ENCODE measurements at places on chromosomes 3 and 15. TPM values are rescaled to one million over a fixed set of nuclear protein-coding genes. Genes with fewer than 3 reads are reported as not detected.

The ZNF660 gene
- total RNA-seq, result 18.7 TPM

The LSMEM2 gene
- 0.38 TPM for total RNA-seq

The AGTR1 gene
- 0.34 TPM for total RNA-seq

The GPR87 gene
- 3.3 TPM for total RNA-seq

The SLC15A2 gene
- total RNA-seq, result 5.4 TPM

The PROS1 gene
- 16.9 TPM for total RNA-seq

The FES gene
- 29.4 TPM for total RNA-seq

- H3K36me3 ChIP-seq, result no peaks in the 10 kb centered on the region
- peaks cover 28% of the 10 kb centered on the region for H3K27me3 ChIP-seq
- DNase-seq, result no peak
Observed at GRCh38 chr3:36738702-36739101, 25.7 kb downstream of the DCLK3 start.

GRCh38 chr15:68339481-68339880, 61.9 kb downstream of the FEM1B start:
- H3K27ac ChIP-seq, result no peak overlapping the region
- H3K4me1 ChIP-seq, result peaks cover 27% of the 10 kb centered on the region
- no peaks in the 10 kb centered on the region for H3K36me3 ChIP-seq
- DNase-seq, result no peak

GRCh38 chr15:70617076-70617910, 146.1 kb downstream of the UACA start:
- no peak overlapping the region for H3K4me3 ChIP-seq
- peaks cover 16% of the 10 kb centered on the region for H3K4me1 ChIP-seq
- H3K27ac ChIP-seq, result peak overlapping the region; percentile 58
- H3K36me3 ChIP-seq, result peaks cover 10% of the 10 kb centered on the region
- H3K27me3 ChIP-seq, result no peaks in the 10 kb centered on the region

- no peak overlapping the region for H3K4me3 ChIP-seq
- no peak for DNase-seq
- H3K27ac ChIP-seq, result no peak overlapping the region
- H3K4me1 ChIP-seq, result peaks cover 48% of the 10 kb centered on the region
- H3K27me3 ChIP-seq, result no peaks in the 10 kb centered on the region
- H3K36me3 ChIP-seq, result no peaks in the 10 kb centered on the region
Observed at GRCh38 chr3:46957092-46957820, 19.3 kb downstream of the CCDC12 start.

DNA sequence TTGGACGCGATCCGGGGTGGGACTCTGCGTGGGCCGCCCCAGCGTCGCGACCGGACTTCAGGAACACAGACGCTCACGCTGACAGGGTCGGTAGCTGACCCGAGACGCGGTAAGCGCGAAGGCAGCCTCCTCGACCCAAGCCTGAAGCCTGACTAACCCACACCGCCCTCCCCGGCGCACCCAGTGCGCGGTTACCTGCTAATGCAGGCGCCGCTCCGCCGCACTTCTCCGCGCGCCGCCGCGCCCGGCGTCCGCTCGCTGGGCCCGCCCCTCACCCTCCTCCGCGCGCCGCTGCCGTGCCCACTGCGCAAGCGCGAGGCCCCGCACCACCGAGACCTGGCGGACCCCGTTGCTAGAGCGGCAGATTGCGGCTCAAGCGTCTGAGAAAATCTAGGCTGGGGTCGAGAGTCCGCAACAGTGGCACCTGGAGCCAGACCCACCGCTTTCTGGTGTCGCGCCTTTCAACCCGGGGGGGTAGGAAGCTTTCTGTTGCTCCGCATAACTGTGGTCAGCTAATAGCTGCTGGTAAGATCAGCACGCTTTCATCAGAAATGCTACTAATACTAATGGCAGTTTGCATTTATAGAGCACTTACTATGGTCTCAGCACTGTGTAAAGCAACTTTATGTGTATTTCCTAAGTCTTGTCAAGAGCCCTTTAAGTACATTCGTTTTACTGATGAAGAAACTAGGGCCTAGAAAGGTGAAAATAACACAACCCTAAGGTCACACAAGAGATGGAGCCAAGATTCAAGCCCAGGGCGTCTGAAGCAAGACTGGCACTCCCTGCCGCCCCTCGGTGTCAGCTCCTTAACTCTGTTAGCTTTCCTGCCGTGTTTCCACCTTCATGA, at the start of gene TBCCD1:
TBCCD1 (minus strand) TSS at position 268 of the 850 bp plus-strand sequence. CDS start 3,010 bp downstream, outside the sequence.
- peak within 1 kb of the TSS; percentile 95 for H3K4me3 ChIP-seq
- peaks cover 32% of the 10 kb centered on the region for H3K4me1 ChIP-seq
- no peaks in the 10 kb centered on the region for H3K36me3 ChIP-seq
- H3K27me3 ChIP-seq, result no peaks in the 10 kb centered on the region
- DNase-seq, result peak; percentile 98

DNA sequence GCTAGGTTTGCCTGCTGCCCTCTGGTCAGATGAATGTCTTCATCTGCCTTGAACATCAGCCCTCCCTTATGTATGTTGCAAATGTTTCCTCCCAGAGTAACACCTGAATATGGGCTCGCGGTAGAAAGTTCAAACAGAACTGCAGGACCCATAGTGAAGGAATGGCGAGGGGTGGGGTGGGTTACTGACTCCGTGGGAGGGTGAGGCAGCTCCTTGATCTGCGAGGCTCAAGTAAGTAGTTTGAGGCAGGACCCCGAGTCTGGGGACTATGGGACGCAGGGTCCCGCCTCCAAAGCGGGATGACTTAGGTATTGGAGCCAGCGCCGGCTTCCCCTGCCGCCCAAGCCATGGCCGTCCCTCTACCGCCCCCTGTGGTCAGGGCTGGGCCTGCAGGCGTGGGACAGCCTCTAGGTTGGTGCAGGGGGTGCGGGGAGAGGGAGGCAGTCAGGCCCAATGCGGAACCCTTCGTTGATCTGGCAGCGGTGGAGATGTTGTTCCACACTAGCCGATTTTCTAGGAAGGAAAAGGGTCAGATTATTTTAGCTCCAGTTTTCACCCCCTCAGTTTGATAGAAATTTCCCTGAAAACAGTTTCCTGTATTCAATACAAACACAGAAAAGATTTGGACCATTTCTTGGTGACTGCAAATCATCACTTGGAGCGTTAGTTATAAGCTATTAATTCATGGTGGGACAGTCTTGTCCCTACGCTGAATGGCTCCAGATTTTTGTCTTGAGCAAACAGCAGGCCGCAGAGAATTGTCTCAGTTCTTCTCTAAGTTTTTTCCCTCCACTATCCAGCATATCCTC, 72.3 kb downstream of the CORO2B start:
- peaks cover 9% of the 10 kb centered on the region for H3K27me3 ChIP-seq
- peak; percentile 85 for DNase-seq
- H3K27ac ChIP-seq, result no peak overlapping the region
- H3K36me3 ChIP-seq, result no peaks in the 10 kb centered on the region

- DNase-seq, result no peak
- H3K27ac ChIP-seq, result no peak overlapping the region
- no peaks in the 10 kb centered on the region for H3K4me1 ChIP-seq
- H3K4me3 ChIP-seq, result no peak overlapping the region
- H3K27me3 ChIP-seq, result peaks cover 15% of the 10 kb centered on the region
Observed at GRCh38 chr15:52699457-52699856, 20.3 kb upstream of the ATOSA start.

Data from mesothelial cell of epicardium (in vitro differentiated cells).